CD14-positive monocyte (primary cell): ENCODE measurements at places on chromosomes 1 and 21.

DNA sequence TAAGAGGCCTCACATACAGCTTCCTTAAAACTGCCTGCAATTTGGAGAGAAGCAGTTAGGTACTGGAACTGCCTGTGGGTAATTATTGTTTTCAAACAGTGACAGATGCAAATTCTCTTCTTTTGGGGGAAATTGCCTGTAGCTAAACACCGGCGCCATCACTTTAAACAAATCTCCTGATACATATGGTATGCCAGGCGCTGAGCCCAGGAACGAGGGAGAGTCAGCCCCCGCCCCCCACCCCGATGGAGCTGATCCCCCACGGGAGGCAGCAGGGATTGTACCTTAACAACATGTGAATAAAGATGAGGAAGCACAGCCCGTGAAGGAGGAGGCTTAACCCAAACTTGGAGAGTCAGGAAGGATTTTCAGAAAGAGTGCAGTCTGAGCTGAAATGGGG lies 7.1 kb downstream of the TMEM51 start:
- no peak for DNase-seq

DNA sequence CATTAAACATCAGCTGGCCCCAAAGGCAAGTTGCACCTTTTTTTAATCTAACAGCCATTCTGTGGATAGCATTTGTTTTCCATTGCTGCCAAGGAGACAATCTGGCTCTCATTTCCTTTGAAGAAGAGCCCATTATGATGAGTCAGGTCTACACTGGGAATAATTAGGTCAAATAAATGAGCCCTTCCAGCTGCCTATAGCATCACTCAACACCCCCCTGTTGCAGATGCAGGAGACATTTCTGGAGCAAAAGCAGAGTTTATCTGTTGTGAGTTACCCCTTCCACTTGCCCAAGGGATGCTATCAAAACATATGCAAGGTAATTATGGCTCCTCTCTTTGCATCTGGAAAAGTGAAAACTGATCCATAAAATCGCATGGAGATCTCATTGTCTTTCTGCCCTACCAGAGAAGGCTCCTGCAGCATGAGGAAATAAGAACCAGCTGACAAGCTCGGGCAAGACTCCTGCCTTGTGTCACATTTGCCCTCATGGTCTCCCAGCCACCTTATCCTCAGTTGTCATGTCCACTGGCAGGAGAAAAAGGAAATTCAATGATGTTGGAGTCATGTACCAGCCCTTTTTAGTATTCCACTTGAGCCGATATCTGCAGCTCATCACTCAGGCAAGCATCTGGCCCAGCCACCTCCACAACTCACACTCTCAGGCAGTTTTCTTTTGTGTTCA lies 135.9 kb downstream of the SLC30A10 start:
- DNase-seq = no peak

GRCh38 chr1:152519851-152520250 lies 5.6 kb downstream of the CRCT1 start:
- DNase-seq = peak; percentile 82

GRCh38 chr1:205309741-205310140 lies 11.8 kb downstream of the NUAK2 start:
- DNase-seq = no peak
